ENCODE measurements at places on chromosomes 2 and 18.
A peak's percentile ranks its signal among the peaks of the same experiment; 100 is the strongest.

DNA sequence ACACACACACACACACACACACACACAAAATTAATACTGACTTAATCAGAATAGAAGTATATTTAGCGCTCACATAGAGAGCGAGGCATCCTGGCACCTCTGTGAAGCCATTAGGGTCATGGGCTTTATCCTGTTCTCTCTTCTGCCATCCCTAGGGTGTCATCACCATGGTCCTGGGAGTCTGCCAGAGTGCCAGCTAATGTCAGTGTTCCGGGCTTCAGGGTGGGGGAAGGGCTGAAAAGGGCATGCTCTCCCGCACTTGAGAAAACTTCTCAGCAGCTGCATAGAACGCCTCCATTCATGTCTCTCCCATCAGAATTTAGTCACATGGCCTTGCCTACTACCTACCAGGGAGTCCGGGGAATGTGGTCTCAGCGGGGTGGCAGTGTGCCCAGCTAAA, 19.7 kb upstream of the DYNC2LI1 start:
- no peak for DNase-seq

GRCh38 chr2:61967262-61967661, 61.8 kb downstream of the COMMD1 start:
- no peak for DNase-seq

DNA sequence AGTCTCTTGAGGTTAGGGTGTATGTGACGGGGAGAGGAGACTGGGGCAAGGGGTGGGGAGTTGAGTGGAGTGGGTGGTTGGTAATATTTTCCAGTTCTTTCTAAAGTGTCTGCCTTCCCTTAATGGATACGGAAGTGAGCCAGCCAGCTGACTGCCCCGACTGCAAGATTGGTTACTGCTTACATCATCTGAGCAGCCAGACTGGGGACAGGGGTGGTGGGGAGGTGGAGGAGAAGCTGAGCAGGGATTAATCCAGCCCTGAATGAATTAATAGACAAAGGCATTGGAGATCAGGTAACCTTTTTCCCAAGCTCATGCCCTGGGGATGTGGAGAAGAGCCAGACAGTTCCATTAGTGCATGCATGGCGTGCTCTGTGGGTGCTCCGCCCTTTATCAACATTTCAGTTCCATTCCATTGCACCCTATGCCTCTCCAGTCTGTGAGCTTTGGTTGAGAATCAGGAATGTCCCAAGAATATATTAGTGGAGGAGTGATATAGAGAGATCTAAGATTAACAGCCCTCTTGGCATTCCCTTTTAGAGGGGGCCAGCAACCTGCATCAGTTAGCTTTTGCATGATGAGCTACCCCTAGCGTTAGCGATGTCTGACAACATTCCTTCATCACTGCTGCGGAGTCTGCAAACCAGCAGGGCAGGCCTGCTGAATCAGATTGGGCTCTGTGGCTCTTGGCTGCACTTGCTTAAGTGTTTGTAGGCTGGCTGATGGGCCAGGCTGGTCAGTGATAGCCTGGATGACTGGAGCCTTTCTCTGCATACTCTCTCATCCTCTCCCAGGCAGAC, 67.4 kb downstream of the TNP1 start:
- no peak for DNase-seq

- DNase-seq, result no peak
Observed at GRCh38 chr18:22167471-22168241, 1.7 kb upstream of the GATA6 start.

GRCh38 chr18:29874519-29875098, 1167.9 kb downstream of the DSC3 start:
- DNase-seq, result no peak

GRCh38 chr2:24164416-24164973, 10.4 kb upstream of the FAM228A start:
- no peak for DNase-seq

GRCh38 chr2:239224199-239224570, 176.6 kb downstream of the HDAC4 start:
- DNase-seq, result no peak

- no peak for DNase-seq
Observed at GRCh38 chr2:119114266-119114665, 44.3 kb downstream of the C1QL2 start.

- DNase-seq, result no peak
Observed at GRCh38 chr18:23143016-23143814, 7.9 kb downstream of the CABLES1 start.

DNA sequence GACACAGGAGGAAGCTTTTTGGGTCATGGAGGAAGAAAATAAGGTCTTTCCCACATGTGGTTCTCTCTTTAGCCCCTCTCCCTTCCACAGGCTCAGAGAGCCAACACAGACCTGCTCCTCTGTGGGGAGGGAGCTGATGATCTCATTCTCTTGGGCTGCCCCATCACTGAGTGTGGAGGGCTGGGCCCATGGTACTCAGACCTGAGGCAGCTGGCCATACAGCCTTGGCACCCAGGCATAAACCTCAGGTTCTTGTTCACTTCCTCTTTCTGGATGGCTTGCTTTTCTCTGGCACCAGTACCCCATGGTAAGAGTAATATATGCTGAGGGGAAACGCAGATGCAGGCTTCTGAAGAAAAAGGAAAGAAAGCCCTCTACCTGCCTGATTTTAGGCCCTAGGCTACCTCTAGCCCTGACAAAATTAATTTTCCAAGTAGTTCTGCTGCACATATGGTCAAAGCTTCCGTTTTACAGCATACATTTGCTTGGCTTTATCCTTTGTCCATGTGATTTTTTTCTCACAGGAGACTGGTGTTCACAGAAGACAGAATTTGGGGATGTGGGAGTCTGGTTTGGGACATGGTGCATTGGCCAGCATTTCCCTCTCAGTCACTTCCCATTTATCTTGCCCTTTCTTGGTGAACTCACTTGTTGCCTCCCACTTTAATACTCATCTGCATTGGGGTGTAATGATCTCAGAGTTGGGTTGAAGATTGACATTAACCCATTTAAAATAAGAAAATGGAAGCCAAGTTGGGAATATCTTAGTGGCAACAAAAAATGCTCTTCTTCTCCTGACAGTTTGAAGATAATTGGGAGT, 11.1 kb downstream of the DHRS9 start:
- DNase-seq, result no peak

DNA sequence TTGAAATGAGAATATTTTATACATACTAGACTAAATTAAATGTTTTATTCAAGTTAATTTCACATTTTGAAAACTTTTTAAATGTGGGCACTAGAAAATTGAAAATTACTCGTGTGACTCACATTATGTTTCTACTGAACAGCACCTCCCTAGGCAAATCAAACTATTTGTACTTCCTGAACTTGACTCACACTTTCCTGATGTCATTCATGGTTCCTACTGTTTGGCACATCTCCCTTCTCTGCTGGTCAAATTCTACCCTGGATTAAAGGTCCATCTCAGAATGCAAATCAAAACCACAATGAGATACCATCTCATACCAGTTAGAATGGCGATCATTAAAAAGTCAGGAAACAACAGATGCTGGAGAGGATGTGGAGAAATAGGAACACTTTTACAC, 16.7 kb downstream of the LHCGR start:
- DNase-seq, result no peak

DNA sequence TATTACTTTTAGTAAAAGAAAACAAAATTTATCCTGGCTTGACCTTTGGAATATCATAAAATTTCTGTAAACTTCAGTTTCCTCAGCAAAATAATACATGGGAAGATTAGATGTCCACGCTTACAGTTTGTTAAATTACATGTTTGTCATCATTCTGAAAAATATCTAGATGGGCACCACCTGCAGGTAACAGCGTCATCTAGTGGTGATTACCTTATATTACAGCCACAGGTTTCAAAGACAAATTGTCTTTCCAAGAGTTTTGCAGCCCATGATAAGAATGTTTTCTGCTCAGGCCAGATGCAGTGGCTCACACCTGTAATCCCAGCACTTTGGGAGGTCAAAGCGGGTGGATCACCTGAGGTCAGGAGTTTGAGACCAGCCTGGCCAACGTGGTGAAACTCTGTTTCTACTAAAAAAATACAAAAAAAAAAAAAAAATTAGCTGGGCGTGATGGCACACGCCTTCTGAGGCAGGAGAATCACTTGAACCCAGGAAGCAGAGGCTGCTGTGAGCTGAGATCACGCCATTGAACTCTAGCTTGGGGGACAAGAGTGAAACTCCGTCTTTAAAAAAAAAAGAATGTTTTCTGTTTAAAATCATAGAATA, 96.3 kb upstream of the RASGRP3 start:
- no peak for DNase-seq

DNA sequence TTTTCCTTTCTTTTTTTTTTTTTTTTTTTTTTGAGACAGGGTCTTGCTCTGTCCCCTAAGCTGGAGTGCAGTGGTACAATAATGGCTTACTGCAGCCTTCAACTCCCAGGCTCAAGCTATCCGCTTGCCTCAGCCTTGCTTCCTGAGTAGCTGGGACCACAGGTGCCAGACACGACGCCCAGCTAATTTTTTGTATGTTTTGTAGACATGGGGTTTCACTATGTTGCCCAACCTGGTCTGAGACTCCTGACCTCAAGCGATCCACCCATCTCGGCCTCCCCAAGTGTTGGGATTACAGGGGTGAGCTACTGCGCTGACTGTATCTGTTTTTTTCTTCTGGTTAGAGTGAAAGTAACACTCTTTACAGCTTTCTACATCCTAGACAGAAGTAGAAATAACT, 240.3 kb upstream of the FBXO11 start:
- DNase-seq, result no peak

DNA sequence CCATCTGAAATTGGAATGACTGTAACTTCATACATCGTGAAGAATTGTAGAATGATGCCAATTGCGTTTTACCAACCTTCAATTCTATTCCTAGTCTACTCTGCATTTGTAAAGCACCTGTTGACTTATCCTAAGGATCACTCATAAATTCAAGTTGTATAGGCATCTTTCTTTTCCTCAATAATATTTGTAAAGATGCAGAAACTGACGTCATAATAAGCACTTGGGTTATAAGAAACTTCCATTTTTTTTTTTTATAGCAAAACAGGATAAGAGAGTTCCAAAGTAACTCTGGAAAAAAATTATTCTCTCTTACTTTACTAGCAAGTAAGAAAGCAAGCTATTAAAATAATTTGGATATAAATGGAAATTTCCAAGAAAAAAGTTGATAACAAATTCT, 1377.4 kb upstream of the ACVR2A start:
- DNase-seq, result no peak

DNA sequence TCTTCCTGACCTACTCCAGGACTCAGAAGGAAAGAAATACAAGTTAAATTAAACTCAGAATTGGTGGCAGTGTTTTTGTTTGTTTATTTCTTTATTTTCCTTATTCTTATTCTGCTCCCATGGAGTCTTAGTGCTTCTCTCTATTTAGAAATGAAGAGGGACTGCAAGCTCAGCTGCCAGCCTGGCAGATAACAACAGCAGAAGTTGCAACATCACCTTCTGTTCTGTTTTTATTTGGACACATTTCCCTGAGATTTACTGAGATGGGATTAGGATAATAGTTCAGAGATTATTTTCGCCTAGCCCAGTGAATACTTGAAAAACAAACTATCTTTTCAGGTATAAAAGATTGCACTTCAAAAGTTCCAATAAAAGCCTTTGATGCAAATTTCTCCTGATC, 70.4 kb upstream of the DTNA start:
- DNase-seq, result no peak

DNA sequence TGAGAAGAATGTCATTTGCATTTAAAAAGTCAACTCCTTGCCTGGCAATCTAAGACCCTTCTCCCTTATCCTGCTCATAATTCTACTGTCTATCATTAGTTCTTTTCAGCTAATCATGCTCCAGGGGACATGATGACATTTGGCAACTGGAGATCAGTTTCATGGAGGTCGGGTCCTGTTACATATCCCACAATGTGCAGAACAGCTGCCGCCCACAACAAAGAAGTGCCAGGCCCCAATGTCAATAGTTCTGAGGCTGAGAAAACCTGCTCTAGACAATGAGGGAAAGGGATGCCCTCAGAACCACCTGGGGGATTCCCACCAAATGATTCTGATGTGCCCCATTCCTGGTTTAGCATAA, 53.4 kb upstream of the IL1RL1 start:
- DNase-seq, result no peak

GRCh38 chr2:8662239-8662879, 19.5 kb upstream of the ID2 start:
- no peak for DNase-seq

DNA sequence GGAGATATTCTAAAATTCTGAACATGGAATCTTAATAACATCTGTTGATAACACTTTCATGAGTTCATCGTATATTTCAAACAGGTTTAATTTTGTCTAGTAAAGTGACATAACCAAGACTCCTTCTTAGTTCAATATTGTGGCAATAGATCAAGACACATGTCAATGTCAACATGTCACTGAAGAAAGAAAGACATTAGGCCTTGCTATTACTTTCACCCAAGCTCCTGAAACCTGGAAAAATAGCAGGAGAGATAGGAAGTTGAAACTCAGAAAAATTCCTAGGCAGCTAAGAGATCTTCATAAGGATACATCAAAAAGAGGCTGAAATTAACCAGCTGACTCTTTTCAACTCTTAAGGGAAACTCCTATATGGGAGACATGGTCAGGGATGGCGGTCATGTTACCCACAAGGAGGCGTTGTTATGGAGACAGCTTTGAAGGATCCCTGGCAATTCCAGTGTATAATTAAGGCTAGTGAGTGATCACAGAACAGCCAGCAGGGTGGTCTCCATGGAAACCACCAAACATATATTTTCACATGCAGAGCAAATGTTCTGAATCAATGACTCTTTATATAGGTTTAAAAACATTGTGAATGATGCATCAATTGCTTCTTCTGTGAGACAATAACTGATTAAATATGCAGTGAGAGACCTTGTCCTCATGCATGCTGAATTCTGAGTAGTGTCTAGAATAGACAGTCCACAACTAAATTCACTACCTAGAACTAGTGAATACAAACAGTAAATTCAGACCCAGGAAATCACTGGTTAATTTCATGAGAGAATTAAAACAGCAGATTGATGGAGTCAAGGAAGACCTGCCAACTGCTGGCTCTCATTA, 115.3 kb upstream of the RIOK3 start:
- no peak for DNase-seq

DNA sequence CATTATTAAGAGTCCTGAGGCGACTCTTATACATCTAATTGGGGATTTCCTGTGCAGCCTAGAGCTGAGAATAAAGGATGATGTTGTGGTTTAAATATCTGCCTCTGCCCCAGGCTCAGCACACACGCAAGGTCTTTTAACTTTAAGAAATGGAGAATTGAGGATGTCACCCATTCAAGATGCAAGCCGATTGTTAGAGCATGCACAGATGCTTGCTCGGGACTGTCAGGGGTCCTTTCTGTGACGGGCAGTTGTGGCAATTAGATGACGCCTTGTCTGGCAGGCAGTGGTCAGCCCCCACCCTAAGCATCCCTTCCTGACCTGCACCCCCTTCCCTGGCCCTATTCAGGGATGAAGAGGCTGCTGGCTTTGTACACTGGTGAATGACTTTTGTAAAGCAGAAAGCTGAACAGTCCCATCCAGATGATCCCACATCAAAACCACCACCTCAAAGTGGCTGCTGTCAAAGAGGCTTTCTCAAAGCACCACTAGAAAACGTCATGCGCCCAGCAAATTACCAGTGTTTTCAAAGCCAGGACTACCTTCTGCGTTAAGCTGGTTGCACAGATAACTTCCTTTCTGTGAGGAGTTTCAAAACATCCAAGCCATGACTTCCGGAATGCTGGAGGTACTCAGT, 23.7 kb downstream of the FAM178B start:
- DNase-seq, result peak; percentile 10
